Activated T-cell treated with anti-CD3 and anti-CD28 coated beads for 1 hour (primary cell): ENCODE measurements at places on chromosomes 6 and 20.

GRCh38 chr6:118553132-118553531, 5.0 kb downstream of the PLN start:
- no peak for DNase-seq

DNA sequence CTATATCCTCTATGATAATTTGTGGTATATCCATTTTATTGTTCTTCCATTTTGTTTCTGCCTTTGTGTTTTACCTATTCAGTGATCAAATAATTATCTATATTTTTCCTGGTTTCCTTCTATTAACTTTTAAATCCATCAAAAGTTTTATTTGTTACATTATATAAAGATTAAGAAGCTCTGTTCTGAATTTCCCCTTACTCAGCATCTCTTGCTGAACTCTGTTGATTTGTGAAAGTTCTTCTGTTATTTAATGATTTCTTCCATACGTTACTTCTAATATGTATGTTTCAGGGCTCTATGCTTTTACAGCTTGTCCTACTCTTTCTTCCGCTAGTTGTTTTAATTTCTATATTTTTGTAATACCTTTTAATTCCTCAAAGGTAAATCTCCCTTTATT, 87.1 kb downstream of the LIN28B start:
- no peak for DNase-seq

GRCh38 chr6:42417641-42418112, 34.0 kb downstream of the TRERF1 start:
- peak; percentile 7 for DNase-seq

- no peak for DNase-seq
Observed at GRCh38 chr20:23436681-23437080, 2.8 kb upstream of the CSTL1 start.

GRCh38 chr6:8855411-8855810, 420.1 kb upstream of the SLC35B3 start:
- DNase-seq = no peak

- DNase-seq = no peak
Observed at GRCh38 chr6:128244751-128245405, 275.5 kb downstream of the PTPRK start.

- DNase-seq = no peak
Observed at GRCh38 chr6:116033687-116034303, 26.9 kb downstream of the FRK start.

DNA sequence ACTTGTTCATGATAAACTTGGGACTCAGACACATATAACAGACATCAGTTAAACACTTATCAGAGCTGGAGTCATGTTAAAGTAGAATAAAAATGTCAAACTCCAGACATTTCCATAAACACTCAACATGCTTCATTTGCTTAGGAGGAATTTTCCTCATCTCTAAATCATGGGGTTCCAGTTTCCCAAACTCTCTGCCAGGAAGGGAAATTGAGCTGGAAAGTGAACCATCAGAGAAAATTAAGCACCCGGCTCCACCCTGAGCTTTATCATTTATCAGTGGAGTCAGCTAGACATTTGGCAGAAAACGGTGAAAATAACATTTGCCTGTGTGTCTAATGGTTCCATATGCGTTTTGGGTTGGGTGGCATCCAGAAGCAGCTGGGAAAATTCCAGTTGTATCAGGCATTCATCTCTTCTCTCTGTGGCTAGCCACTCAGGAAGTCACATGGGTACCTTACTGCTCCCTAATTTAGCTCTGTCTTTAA, 25.3 kb upstream of the ZNFX1 start:
- DNase-seq = no peak

DNA sequence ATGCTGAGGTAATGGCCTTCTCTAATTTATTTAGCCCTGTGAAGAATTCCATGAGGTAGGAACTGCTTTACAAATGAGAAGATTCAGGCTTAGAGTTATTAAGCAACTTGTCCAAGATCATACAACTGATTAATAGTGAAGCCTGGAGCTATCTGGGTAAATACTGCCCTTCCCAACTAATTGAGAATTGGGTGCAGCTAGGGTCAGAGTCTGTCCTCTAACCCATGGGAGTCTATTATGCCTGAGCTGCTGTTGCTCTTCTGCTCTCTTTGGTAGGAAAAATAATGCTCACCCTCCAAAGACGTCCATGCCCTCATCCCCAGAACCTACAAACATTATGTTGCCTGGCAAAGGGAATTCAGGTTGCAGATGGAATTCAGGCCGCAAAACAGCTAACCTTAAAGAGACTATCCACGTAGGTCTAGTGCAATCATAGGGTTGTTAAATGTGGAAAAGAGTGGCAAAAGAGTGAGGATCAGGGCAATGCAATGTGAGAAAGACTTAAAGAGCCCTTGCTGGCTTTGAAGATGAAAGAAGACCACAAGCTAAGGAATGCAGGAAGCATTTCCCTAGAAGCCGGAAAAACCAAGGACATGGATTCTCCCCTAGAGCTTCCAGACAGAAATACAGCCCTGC, 90.1 kb downstream of the SPTLC3 start:
- DNase-seq = no peak

DNA sequence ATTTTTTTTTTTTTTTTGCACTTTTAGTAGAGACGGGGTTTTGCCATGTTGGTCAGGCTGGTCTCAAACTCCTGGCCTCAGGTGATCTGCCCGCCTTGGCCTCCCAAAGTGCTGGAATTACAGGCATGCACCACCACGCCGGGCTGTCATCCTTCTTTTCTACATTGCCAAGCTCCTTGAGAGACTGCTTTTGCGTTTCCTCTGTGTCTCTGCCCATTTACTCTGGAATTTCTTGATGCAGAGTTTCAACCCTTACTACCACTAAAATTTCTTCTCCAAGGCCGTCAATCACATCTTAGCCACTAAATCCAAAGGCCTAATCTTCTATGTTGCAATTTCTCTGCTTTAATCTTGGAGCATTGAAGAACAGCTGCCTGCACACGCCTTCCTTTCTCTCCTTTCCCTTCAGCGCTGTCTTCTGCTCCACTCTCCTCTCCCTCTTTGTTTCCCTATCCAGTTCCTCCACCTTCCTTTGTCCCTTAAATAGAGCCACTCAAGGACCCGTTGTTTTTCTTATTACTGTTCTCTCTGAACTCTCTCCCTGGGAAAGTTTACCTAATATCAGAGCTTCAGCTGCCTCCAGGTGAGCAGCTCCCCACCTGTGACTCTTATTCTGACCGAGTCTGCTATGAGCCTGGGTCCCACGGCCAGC, 98.8 kb downstream of the SLC35B3 start:
- DNase-seq = no peak
